ENCODE measurements at places on chromosomes 4 and X. TPM values are rescaled to one million over a fixed set of nuclear protein-coding genes. Genes with fewer than 3 reads are reported as not detected.

GRCh38 chr4:39976945-39977488 lies 694 bp downstream of the PDS5A start:
- DNase-seq, result peak; percentile 33

The MAGEA11 gene
- not detected for total RNA-seq

DNA sequence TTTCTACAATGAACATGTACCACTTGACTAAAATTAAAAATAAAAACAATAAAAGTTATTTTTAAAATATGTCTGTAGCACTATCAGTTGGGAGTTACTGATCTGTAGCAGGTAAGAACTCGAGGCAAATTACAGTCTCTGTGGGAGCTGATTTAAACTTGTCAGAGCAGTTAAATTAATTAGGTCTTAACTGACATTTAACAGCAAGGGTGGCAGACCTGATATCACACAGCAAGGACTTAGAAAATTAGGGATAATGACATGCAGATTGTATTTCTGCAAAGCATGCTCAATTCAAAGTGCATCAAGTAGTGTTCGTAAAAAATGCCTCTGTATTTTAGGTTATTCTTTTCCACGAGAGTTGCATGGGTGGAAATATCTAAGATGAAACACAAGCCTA lies 208.9 kb downstream of the SPATA18 start:
- no peak for DNase-seq

- no peak for DNase-seq
These were observed 144.3 kb upstream of the CPEB2 start for GRCh38 chr4:14857981-14858380.

The SPARCL1 gene
- total RNA-seq, result 0.17 TPM

DNA sequence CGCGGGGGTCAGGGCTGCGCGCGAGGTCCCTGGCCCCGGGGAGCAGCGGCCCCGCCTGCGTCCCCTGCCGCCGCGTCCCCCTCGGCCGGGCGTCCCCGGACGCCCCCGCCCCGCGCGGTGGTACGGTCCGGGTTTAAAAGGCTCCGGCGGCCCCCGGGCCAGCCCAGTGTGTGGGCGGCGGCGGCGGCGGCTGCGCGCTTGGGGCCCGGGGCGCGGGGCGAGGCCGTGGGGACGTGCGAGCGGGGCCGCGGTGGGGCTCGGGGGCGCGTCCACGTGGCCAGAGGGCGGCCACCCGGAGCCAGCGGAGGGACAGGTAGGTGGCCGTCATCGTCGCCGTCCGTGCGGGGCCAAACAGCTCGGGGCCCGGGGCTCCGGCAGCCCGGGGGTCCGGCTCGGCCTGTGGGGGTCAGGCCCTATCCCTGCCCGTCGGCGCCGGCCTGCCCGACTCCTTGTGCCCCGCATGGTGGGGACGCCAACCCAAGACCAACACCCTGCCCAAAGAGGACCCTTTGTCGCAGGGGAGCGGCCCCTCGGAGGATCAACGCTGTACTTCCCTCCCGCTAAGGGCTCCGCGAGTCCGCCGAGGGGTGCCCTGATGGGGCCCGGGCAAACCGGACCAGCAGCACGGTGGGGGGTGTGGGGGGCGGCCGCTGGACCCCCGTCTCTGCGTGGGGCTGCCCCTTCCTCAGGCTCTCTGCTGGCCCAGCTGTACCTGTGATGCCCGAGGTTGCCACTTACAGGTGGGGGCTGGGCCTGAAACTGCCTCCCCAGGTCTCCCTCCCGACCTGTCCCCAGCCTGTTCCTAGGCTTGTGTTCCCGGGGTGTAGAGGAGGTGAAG lies at the start of gene PLXNA3:
PLXNA3 (plus strand) TSS at position 166 of the 838 bp plus-strand sequence. CDS start 1,903 bp downstream, outside the sequence.
- DNase-seq, result no peak

The CXCL10 gene
- total RNA-seq, result not detected

GRCh38 chrX:38599796-38600755 lies 38.7 kb downstream of the TSPAN7 start:
- no peak for DNase-seq

GRCh38 chr4:76779740-76780459 lies 118.0 kb downstream of the SOWAHB start:
- DNase-seq, result no peak

DNA sequence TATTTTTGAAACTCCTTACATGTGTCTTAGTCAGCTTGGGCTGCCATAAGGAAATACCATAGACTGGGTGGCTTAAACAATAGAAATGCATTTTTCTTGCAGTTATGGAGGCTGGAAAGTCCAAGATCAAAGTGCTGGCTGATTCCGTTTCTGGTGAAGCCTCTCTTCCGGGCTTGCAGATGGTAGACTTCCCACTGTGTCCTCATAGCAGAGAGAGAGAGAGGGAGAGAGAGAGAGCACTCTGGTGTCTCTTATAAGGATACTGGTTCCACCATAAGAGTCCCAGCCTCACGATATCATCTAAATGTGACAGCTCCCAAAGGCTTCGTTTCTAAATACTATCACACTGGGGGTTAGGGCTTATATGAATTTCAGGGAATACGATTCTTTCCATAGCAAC lies 39.7 kb downstream of the ENPEP start:
- DNase-seq, result no peak

DNA sequence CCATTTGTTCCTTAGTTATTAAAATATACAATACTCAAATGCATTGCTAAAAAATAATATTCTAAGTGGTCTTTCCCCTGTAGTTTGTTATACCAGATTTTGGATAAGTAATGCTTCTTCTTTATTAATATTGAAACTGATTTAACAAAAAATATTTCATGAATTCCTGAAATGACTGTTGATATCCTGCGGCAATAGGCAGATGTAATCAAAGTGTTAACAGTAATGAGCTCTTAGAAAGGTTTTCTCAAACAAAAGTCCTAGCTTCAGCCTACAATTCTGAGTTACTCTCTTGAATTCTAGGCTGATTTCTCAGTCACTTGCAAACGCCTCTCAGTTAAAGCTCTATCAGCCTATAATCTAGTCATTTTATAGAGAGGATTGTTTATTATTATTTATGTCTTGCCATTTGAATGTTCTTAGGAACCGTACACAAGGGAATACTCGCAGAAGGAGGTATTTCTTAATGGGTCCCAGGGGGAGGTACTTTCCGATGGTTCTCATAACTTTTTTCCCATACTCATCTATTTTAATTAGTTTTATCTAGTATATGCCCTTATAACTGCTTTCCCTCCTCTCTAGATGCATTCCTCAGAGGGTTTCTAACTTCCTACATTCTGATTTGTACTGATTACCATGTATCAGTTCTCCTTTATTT lies 96.8 kb downstream of the FNIP2 start:
- DNase-seq, result no peak

- no peak for DNase-seq
These were observed 13.1 kb downstream of the DCHS2 start for GRCh38 chr4:154478547-154478946.

DNA sequence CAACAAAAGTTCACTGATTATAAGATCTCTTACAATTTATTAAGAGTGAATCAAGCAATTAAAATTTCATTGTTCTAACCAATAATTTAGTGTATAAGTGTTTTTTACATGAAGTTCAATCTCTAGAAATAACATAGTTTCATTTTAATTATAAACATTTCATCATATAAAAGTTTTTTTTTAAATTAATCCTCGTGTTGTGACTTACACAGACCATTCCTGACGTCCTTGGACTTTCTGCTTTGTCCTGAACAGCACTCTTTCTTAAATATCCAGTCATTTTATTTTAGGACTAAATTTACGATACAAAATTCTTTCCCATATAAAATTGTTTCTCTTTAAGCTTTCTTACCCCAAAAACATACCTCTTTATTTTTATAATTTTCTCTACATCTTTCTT lies 841.7 kb upstream of the POU3F4 start:
- no peak for DNase-seq

The ADGRL3 gene
- 5.9 TPM for total RNA-seq

DNA sequence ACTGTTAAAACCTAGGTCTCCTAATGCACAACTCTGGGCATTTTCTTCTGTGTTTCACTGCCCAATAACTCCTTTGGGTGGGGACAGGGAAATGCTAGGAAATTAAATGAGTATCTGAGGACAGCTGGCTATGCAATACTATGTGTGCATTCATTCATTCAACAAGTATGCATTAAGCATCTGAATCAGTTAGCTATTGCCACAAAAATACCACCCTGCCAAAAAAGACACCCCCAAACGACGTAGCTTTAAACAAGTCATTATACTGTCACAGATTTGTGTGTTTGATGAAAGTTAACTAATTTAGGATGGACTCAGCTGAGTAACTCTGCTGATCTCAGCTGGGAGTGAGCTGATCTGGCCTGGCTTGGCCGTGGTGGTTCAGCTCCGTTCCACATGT lies 29.8 kb upstream of the PTCHD1 start:
- no peak for DNase-seq

DNA sequence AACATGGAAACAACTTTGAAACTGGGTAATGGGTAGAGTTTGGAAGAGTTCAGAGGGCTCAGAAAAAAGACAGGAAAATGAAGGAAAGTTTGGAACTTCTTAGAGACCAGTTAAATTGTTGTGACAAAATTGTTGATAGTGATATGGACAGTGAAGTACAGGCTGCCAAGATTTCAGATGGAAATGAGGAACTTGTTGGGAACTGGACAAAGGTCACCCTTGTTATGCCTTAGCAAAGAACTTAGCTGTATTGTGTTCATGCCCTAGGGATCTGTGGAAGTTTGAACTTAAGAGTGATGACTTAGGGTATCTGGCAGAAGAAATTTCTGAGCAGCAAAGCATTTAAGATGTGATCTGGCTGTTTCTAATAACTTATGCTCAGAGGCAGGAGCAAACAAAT lies 5.1 kb upstream of the ARL13A start:
- no peak for DNase-seq

DNA sequence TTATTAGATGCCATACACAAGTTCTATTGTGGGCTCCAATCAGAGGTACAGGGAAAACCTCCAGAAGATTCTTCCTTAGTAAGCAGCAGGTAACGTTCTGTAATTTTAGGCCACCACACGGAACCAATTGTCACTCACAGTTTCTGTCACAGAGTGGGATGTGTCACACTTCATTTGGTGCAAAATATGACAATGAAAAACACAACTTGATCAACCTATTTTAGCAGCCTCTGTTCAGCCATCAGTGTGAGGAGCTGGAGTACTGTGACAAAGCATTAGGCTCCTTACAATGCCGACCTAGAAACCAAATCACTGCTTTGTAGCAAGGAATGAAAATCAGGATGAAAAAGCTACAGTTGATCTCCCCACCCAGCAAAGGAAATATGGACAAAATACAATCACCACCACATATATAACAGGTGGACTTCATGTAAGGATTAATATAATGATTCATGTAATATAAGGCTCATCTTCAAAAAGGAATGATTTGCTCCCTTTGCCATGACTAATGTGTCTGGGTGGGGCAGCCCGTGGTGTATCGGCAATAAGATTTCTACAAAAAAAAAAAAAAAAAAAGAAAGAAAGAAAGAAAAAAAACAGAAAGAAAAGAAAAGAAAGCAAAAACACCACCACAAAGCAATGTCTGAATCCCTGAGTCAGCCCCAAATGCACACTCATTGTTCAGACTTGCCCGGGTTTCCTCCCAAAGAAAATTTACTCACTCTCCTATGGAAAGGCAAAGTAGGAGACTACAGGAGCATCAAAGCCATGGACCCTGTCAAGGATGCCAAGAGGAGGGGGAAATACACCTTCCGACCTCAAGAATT lies 36.0 kb downstream of the SLC9A7 start:
- DNase-seq, result no peak

DNA sequence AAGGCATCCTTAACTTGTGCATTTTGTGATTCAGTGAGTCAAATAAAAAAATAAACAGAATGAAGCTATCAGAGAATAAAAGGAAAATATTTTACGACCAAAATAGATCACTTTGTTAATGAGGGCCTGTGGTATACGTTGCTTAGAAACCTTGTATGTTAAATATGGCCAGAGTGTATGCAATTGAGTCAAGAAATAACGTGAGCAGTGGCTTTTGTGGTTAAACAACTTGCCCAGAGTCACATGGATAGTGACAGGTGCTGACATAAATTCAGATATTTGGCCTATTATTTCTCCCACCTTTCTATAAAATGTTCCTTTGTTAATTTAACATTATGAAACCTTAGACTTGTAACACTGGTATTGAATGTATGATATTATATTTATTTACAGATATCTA lies 393.4 kb downstream of the PABPC4L start:
- no peak for DNase-seq

The AIFM1 gene
- 43.7 TPM for total RNA-seq

DNA sequence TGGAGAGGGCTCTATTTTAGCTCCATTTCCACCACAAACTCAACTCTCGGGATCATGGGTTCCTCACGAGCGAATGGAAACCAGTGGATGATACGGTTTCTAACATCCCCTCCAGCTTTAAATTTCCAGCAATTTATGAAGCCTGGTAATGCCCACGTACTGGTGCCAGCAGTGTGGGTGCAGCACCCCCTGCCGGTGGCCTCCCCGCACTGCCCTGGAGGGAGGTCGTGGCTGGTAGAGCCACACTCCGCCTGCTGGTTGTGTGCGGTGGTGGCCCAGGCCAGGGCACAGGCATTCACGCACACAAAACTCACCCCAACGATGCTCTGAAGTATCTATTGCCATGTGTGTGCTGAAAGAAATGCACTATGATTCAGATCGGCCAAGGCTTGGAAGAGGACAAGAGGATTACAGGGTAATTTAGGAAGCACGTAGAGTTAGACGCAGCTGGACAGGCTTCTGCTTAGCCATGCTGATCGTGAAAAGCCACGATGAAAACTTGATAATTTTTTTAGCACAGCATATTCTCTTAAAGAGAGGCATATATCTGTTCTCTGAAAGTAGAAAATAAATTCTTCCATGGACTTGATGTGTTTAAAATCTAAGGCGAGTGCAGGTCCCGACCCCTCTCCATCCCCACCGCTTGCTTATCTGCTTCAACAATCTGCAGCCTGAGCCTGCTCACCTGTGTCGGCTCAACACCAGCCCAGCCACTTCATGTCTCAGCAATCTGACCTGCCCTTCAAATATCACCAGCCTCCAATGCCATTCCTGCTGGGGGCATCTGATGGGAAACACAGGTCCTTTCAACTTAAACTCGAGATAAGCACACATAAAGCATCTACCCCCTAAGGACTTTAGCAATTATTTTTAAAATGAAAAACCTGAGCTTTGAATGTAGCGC lies 59.1 kb downstream of the SCD5 start:
- peak; percentile 90 for DNase-seq

DNA sequence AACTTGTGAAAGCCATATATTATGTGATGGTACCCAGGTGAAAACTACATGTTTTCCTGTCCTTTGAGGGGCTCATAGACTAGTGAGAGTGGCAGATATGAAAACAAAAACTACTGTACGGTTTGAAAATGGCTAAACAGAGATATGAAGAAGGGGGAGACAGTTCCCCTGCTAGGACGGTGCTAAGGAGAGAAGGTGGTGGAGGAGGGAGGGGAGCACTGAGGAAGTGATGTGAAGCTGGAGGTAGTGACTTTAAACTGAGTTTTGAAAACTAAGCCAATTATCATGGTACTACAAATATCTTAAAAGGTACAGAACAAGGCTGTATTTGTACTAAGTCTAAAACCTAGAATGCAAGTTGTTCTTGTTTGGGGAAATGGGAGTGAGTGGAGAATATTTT lies 188.3 kb downstream of the ENOX2 start:
- no peak for DNase-seq

The MAGEB6 gene
- total RNA-seq, result not detected

- DNase-seq, result no peak
These were observed 542.2 kb upstream of the NDST4 start for GRCh38 chr4:115655626-115656025.
